Hepatocyte (in vitro differentiated cells): ENCODE measurements at places on chromosomes 7 and 10. TPM values are rescaled to one million over a fixed set of nuclear protein-coding genes. Genes with fewer than 3 reads are reported as not detected.

DNA sequence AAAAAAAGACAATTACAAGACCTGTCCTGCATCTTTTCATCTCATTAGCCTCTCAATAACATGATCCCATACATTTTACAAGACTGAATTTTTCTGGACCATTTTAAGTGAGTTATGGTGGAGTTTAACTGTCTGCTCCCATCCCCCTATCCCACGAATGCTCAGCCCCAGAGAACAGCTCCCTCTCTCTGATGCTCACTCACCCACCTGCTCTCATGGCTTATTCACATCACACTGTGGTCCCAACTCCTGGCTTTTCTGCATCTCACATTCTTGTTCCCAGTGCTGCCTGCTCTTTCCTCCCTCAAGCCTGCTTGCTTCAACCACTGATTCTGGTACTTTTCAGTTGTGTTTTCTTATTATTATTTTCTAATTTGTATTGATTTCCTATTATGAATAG, 20.4 kb upstream of the CCSER2 start:
- DNase-seq = no peak

GRCh38 chr10:3532644-3533043, 252.4 kb downstream of the KLF6 start:
- no peak for DNase-seq

DNA sequence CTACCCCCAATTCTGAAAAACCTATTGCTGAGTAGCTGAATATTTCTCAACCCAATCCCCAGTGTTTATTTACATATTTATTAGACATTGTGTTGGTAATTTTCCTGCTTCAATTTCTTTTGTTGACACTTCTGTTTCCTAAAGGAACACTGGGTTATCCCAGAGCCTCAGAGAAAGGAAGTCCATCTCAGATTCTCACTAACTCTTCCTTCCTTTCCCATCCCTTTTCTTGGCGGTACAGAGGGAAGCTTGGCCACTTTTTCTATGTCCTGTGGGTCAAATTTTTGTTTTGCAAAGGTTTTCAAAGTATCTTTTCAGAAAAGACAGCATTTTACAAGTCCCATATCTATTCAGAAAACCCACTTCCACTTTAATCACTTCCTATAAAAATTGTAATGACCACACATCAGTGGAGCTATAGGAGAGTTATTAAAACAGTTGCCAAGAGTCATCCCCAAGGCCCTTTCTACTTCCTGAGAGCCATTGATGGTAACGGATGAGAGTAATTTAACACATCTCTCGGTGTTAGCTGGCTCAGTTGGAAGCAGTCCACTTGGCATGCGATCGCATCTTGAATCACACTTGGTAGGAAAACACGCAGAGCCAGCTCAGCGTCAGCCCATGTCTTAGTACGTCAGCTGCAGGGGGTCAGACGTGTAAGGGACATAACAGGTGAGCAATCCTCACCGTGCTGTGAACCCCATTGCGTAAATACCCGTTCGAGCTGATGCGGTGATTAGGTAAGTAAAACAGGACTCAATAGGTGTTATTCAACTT, 231.1 kb upstream of the ADARB2 start:
- no peak for DNase-seq

Gene PNLIPRP2
- 16.7 and 23.4 TPM in 2 replicates for polyA plus RNA-seq
